Cerebellar nuclear complex (tissue), 1 donor: ENCODE measurements at places on chromosomes 4 and X.

DNA sequence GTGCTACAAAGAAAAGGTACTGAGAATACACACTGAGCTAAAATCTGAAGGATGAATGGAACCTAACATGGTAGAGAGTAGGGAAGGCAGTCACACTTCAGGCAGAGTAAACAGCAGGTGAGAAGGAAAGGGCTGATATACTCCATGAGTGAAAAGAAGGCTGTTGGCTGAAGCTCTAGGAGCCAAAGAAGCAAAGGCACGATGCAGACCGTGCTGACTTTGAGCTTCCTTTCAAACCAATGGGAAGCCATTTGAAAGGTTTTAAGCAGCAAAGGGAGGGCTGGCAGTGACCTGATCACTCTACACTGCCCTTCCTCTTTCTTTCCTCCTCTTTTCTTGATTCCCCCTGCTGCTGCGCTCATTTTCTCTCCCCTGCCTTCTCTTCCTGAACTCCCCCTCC, 66.4 kb downstream of the TMEM154 start:
- no peak for DNase-seq

GRCh38 chr4:181939199-181939945, 303.8 kb upstream of the TENM3 start:
- no peak for DNase-seq

- no peak for DNase-seq
Observed at GRCh38 chrX:124226129-124226528, 106.3 kb upstream of the TEX13D start.

- no peak for DNase-seq
Observed at GRCh38 chrX:130716781-130717413, 186.1 kb downstream of the ENOX2 start.

GRCh38 chrX:155434906-155435743, 23.3 kb downstream of the F8A3 start:
- DNase-seq: no peak

GRCh38 chrX:39381422-39381821, 580.2 kb downstream of the MID1IP1 start:
- DNase-seq: no peak

- DNase-seq: no peak
Observed at GRCh38 chr4:158849681-158850080, 80.9 kb downstream of the FNIP2 start.

GRCh38 chr4:8473920-8474590, 33.5 kb downstream of the TRMT44 start:
- DNase-seq: no peak

DNA sequence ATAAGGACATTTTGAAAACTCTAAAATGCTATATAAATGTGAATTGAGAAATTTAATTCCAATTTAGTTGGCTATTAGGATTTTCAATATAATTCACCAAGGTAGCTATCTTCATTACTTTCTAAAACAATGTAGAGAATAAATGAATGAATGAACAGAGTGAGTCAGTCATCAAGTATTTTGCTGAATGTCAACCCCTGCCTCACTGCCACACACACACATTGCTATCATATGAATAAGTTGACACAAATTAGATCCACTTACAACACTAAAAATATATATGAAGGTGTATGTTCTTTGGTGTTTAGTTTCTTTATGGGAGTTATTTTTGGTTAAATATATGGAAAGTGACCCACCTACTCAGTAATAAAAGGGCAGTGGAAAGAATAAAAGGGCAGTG, 141.4 kb upstream of the SMIM10 start:
- DNase-seq: no peak

- DNase-seq: no peak
Observed at GRCh38 chr4:98026362-98026761, 116.9 kb downstream of the STPG2 start.

- no peak for DNase-seq
Observed at GRCh38 chr4:17562157-17562556, 14.8 kb upstream of the LAP3 start.

DNA sequence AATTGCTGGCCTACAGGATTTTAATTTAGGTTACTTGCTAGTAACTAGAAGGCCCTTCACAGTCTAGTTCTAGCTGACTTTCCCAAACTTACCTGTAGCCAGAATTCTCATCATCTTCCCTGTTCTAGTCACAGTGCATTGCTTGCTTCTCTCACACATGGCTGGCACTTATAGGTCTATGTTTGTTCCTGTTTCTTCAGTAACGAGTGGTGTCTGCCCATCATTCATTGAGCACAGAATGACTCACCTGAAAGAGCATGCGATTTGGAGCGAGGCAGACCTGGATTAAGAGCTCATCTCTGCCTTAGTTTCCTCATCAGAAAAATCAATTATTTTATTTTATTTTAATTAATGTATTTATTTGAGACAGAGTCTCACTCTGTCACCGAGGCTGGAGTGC, 201.7 kb upstream of the ANK2 start:
- no peak for DNase-seq

DNA sequence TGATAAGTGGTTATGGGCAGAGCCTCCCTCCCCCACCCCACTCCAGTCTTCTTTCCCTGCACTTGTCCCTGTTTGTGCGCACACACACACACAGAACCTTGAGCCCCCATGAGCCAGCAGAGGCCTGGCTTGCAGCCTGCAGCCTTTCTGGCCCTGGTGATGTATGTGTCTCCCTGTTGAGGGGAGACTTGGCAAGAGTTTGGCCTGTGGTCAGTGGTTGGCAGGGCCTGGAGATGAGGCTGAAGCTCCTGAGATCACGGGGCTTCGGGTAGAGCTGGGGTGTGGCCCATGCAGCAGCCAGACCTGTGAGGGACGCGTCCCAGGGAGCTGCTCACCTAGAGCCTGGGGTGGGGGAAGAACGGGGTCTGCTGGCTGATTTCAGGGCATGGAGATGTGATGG, 2.3 kb downstream of the GPR173 start:
- DNase-seq: no peak

DNA sequence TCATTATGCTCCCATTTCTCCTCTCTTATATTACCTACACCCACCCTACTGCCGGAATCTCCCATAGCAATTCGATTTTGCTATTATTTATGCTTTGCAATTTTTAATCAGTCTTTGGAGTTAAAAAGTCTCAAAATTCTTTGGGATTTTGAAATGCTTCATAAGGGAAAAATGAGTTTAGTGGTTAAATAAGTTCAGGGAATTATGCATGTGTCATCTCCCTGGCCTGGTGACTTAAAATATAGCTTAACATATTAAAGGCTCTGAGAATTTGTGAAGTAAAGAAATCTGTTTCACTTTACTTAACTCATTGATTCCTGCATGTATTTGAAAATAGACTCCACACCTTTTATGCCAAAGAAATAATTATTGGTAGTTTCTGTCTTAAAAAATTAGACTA, 185.1 kb upstream of the DIPK2B start:
- DNase-seq: no peak

DNA sequence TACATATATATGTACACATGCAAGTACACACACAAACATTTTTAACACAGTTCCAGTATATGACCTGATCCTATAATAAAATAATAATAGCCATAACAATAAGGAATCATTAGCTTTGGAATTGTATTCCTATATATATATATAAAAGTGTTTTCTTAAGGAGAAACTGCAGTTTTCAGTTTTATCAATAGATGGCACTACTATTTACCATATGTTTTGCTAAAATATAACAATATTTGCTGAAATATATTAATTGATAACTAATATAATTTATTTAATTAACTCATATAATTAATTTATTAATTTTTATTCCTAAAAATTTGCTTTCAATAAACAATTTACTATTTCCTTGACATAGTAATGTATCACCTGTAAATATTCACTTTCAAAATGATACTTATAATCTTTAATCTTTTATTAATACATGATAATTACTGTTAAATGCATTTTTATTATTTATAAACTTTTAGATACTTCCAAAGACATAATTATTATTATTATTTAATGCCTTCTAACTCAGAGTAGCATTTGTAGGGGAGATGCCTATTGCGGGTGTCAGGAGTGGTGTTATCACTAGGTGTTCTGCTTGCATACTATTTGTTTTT, 599.5 kb downstream of the FSTL5 start:
- DNase-seq: no peak
